Activated T-helper 2 cell treated with anti-CD3 and anti-CD28 coated beads, Interferon-gamma antibody, Interleukin-2, Interleukin-4, amounts not matched to agents 10 μg/mL and 5 μg/mL and 100 μg/mL, durations not matched to agents 14 hours and 24 hours and 36 hours (primary cell): ENCODE measurements at places on chromosomes 7 and 10. TPM values are rescaled to one million over a fixed set of nuclear protein-coding genes. Genes with fewer than 3 reads are reported as not detected.

PPP1R9A gene
- not detected in 2 replicates for total RNA-seq

- no peak for DNase-seq
Measured at GRCh38 chr7:57425969-57426628, 23.9 kb upstream of the ZNF716 start.

DNA sequence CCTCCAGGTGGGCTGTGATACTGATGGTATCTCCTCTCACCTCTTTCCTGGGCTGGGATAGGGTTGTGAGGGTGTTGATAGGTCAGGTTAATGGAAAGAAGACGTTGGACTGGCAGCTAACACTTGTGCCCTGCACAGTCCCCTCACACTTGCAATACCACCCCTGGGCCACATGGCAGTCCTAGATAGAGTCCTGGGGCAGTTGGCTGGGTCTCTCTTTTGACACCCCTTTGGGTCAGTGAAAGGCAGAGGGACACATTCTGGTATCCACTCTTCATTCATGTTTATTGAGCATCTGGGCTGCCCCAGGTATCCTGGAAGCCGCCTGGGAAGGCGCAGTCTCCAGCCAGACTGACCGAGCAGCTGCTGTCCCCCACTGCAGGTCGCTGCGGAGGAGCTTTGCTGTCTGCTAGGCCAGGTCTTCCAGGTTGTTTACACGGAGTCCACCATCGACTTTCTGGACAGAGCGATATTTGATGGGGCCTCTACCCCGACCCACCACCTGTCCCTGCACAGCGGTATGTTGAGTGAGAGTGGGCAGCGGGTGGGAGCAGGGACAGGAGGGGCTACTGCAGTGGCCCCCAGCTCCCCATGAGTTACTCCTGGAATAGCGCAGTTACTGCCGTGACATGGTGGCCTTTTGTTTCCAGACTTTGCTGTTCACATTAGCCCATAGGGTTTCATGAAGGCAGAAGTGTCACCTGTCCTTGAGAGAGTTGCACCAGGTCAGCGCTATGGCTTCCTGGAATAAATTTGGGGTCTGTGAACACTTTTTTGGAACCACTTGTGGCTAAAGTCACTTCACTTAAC is 19.1 kb downstream of the NACAD start:
- no peak for DNase-seq

- no peak for DNase-seq
Measured at GRCh38 chr10:123390874-123391273, 236.7 kb downstream of the BUB3 start.

DNA sequence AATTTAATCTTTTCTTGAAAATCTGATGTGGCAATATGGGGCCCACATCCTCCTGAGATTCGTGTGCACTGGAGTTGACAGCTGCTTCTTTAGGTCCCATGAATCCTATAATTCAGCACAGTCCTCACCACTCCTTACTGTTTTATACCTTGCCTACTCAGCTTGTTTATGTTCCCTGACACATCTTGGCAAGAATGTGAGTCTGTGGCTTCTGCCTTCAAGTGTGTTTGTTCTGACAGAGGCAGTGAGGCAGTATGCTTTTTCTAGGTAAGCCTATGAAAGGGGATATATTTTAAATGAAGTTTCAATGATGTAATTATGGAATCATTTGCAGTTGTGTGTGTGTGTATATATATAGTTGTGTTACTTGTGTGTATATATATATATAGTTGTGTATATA is 106.4 kb downstream of the AMPH start:
- no peak for DNase-seq

GGCT gene
- 71.6 and 72.7 TPM in 2 replicates for total RNA-seq

WDR86 gene
- not detected in 2 replicates for total RNA-seq

GRCh38 chr10:48894911-48895802 is 44.5 kb downstream of the LRRC18 start:
- DNase-seq = no peak

GRCh38 chr10:6678211-6678803 is 98.2 kb upstream of the PRKCQ start:
- peak; percentile 45 for DNase-seq

RNLS gene
- total RNA-seq = 1.6 and 2.4 TPM in 2 replicates

DNA sequence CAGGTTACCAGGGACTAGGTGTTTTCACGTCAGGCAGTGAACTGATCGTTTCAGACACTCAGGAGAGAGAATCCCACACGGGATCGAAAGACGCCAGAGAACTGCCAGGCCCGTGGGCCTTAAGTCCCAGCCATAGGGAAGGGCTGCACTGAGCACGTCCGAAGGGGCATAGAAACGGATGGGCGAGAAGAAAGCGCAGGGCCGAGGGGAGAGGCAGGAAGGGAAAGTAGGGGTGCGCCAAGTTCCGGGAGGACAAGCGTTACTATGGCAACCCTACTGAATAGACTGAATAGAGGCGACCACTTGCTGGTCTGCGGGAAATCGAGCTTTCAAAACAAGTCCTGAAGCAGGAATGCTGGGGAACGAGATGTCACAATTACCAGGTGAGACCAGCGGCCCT is 421.3 kb upstream of the NUPR2 start:
- no peak for DNase-seq

- no peak for DNase-seq
Measured at GRCh38 chr7:157271315-157271990, 65.4 kb upstream of the DNAJB6 start.

- no peak for DNase-seq
Measured at GRCh38 chr10:72038458-72039001, 49.8 kb downstream of the SPOCK2 start.

DNA sequence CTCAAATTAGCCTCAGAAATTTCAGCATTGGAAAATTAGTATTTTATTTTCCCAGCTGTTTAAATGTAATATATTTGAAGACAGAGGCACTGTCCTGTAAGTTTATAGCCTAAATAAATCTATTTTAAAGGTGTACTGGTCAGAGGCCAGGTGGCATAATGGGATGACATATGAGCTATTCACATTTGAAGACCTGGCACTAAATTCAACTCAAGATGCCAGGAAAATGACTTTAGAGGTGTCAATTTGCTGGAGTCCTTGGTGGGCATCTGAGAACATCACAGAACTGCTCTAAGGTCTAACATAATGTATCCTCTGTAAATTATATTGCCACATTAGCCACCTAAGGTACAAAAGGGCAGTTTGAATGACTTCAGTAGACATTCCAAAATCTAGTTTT is 348.9 kb upstream of the BMPER start:
- no peak for DNase-seq

DNA sequence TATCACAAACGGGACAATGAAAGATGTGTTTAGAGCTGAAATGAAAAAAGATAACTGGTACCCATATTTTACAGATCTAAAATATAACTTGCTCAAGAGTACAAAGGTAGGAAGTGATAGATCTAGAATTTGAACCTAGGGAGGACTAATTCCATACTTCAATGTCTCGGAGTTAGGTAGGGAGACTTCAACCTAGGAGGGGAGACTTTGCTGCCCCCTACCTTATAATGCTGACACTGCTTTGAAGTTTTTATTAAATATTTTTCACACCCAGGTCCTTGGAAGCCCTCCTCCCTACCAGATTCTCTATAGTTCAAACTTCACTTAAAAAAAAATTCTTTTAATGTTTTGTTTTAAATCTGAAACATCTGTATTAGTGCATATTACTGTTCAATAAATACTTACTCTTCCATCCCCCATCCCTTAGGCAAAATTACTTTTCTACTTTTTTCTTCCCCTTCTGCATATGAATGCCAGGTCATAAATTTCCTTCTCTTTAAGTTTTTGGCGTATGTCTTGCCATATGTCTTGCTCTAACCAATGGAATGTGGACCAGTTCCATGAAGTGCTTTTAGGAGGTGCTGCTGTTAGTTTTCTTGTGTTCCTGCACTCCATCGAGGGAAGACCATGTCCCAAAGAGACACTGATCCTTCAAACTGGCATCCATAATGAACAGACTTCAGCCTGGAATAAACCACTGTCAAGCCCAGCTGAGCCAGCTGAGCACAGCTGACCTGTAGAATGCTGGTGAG is 57.8 kb downstream of the MICU1 start:
- no peak for DNase-seq

SLC18A3 gene
- total RNA-seq = 0.18 and 0.32 TPM in 2 replicates

NCF1 gene
- total RNA-seq = 0.52 and 0.90 TPM in 2 replicates

GRCh38 chr7:104895522-104896236 is 118.3 kb upstream of the KMT2E start:
- DNase-seq = no peak

- DNase-seq = no peak
Measured at GRCh38 chr7:12025246-12025645, 185.8 kb upstream of the TMEM106B start.

DNA sequence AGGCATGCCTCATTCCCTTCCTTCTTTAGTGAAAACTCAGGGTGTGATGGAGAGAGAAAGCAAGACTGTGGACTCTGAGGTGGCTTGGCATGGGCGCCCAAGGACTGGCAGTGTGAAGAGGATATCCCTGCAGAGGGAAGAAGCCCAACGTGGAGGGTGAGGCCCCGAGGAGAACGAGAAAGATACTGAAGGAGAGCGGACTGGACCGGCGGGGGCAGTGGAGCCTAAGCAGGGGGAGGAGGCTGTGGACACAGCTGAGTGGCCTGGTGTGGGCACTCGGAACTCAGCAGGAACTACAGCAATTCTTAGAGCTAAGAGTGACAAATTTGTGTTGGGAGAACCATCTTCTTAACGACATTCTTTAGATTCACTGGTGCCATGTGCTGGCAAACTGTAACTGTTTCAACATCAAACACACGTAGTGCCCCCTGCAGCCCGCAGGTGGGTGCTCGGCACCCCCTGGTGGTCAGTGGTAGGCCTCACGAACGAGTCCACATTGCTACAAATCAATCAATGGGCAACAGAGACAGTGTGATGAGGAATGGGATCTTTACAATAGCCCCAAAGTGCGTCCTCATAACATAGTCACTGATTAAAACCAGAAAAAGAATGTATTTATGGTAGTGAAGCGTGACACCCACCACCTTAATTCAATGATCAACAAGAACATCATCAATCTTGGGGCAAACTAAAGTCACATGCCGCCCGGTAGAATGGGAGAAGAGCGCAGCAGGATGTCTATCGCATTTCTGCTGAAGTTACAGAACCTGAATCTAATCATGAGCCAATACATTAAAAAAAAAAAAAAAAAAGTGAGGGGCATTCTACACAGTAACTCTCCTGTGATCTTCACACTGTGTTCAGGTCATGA is 2.0 kb upstream of the SFTPA1 start:
- DNase-seq = no peak

SVIL gene
- 9.8 and 16.5 TPM in 2 replicates for total RNA-seq

DNA sequence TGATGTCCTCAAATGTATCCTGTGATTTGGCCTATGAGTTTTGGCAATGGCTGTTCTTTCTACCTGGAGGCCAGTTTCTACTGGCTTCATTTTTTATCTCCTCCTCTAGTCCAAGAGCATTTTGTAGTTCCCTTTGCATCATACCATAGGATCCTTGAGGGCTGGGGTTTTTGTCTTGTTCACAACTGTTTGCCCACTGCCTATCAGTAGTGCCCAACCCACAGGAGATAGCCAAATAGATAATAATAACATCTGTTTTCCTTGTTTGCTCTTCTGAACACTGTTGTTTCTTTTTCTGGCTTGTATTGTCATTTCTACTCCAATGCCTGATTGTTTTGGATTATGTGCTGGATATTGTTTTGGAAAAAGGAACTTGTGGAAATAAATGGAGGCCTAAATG is 3.4 kb downstream of the CDK1 start:
- DNase-seq = no peak

DNA sequence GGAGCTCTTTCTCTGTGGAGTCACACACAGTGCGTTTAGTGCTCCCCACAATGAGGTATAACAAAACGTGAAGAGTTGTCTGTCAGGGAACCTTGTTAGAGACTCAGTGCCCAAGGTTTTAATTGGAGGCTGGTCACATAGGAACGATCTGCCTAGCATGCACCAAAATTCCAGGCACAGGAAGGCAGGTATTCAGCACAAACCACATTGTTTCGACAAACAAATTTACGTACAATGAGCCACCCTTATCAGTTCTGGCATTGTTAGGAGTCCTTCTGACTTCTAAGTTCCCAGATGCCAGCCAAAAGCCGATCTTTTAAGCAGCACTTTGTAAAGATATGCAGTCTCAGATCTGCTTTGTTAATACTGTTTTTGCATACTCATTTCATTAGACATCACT is 414.2 kb upstream of the MTPN start:
- DNase-seq = no peak

CDK1 gene
- 89.1 and 91.4 TPM in 2 replicates for total RNA-seq

GRCh38 chr7:50590535-50590934 is 25.3 kb upstream of the DDC start:
- no peak for DNase-seq

DNA sequence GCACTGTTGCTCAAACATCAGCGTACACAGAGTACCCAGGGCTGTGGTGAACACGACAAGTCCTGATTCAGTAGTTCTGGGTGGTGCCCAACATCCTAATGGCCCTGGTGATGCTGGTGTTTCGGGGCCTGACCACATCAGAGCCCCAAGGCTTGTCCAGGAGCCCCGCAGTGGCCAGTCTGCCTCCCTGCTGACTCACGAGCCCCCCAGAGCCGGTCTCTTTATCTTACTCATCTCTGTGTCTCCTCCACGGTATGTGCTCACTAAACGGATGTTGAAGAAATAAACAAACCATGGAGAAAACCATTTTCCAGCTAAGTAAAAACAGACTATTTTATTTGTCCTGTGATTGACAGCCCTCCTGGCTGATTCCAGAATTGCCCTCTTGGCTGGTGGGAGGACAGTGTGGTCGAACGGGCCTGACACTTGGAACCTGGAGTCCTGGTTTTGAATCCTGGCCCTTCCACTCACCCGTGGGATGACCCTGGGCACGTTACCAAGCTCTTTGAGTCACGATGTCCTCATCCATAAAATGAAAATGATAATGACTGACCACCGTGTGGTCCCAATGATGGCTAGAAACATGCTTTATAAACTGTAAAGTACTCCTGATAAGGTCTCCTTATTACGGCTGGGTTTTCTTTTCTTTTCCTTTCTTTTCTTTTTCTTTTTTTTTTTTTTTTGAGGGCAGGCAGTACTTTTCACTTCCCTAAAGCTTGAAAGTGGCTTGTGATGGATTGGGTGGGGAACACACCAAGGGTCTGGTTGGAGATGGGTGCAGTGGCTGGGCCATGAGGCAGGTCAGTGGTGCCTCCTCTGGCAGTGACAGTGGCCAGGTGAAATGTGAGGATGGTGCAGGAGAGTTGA is 5.7 kb downstream of the HIP1 start:
- DNase-seq = no peak

- DNase-seq = no peak
Measured at GRCh38 chr7:152076324-152076821, 50.9 kb downstream of the GALNT11 start.

DNA sequence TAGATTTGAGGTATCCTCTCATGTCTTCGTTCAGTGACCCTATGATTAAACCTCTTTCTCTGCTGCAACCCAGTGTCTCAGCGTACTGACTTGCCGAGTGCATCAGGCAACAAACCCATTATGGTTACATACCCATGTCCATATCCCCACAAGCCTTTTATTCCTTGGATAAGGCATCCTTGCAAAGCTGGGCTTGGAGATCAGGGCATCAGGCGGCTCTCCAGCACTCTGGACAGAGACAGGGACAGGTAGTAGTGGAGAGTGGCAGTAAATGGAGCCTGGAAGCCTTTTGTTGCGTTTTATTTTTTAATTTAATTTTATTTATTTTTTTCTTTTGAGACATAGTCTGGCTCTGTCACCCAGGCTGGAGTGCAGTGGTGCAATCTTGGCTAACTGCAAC is 32.0 kb upstream of the NPFFR1 start:
- DNase-seq = no peak

GRCh38 chr10:124874-125273 is 10.4 kb upstream of the ZMYND11 start:
- no peak for DNase-seq

CPA5 gene
- total RNA-seq = 0.66 and 2.2 TPM in 2 replicates

IFIT1 gene
- 0.09 and 0.32 TPM in 2 replicates for total RNA-seq

GRCh38 chr10:70293169-70293843 is 9.5 kb upstream of the NPFFR1 start:
- DNase-seq = no peak

PHYHIPL gene
- total RNA-seq = not detected in 2 replicates
